ENCODE measurements at places on chromosomes 6 and 20.

- no peak for DNase-seq
Measured at GRCh38 chr20:61502433-61502832, 250.4 kb downstream of the CDH4 start.

- no peak for DNase-seq
Measured at GRCh38 chr6:23529902-23530301, 596.1 kb upstream of the NRSN1 start.

DNA sequence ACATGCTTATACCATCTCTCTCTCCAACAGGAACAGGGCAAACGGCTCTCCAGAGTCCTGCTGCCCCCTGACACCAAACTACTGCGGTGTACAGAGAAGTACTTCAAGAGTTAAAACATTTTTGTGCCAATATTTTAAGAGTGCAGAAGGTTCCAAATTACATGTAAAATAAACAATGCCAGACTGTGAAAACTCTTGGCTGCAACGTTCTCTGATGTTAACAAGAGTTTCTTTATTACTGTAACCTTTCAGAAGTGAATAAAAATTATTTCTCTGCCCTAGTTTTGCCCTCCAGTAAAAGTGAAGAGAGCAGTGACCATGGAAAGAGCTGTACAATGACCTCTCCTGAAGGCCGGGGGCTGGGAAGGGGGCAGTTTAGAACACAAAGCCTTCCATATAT is 41.4 kb upstream of the FAM83C start:
- DNase-seq = no peak

GRCh38 chr20:17771206-17772004 is 71.6 kb downstream of the BANF2 start:
- no peak for DNase-seq

DNA sequence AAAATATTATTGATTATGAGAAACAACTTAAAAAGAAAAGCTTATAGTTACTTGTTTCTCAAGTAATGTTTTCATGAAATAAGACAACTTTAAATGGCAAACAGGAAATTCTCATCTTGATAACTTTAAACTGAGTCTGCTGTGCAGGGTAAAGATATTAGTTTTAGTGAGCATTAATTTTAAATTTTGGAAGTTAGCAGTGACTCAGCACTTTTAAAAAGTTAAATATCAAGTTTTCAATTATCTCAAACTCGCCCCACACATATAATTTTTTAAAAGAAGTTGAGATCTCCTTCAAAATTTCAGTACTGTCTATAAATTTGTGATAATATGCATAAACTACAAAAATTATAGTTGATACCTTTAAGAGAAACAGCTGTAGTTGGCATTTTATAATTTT is 337.3 kb upstream of the NT5E start:
- DNase-seq = no peak

GRCh38 chr6:137951064-137951597 is 84.1 kb downstream of the TNFAIP3 start:
- DNase-seq = no peak

DNA sequence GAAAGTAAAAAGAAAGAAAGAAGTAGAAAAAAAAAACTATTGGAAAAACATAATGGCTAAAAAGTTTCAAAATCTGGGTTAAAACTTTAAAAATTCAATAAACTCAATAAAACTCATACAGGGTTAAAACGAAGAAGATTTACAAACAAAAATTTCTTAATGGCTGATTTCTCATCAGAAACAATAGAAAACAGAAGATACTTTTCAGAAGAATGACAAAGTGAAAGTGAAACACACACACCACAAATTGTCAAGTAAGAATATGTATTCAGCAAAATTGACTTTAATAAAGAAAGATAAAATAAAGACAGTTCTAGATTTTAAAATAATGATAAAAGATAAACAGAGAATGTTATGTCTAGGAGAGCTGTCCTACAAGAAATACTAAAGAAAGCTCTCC is 618.9 kb upstream of the GJE1 start:
- no peak for DNase-seq

DNA sequence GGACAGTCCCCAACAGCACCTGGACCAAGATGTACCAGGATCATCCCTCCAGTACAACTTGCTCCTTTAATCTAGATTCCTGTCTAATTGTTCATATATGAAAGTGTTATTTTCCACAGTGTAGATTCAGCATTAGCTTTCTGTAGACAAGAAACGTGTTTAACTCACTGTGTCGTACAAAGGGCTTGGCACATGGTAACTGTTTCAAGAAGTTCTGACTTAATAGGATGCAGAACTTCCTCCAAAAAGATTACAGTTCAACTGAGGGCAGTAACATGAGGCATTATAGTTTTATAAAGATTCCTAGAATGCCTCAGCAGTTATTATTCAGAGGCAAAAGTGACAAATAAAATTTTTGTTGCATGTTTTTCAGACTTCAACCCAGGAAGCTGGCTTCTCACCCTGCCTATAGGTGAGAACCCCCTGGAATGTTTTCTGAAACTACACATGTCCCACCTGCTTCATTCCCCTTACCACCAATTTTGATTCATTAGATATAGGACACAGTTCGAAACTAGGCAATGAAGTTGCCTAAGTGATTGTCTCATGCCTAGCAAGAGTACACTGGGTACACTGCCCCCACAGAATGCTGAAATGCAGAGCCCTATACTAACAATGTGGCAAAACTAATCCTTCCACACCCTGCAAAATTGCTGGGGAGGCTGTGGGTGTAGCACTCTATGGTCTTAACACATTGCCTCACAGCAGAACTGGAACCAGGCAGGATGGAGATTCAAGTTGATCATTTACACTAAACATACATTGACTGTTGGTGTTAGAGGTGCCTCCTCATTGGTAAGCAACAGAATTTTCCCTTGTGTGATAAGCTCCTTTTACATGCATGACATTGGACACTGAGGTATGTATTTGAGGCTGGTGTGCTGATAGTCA is 22.6 kb upstream of the SH3BGRL2 start:
- DNase-seq = no peak

DNA sequence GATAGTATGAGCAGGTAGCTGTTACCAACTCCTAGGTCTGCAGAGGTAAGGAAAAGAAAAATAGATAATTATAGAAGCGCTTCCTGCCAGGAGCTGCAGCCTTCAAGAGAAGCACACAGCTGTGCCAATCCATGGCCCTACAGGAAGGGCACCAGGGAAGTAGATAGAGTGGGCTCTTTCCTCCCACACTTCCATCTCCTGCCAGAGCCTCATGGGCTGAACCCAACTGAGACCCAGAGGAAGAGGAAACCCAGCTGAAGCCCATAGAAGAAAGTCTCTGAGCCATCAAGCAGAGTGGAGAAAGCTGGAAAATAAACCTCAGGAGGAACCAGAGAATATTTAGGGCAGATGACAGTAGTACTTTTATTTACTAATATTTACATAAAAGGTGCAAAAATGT is 146.7 kb upstream of the ATXN1 start:
- DNase-seq = no peak

- peak; percentile 22 for DNase-seq
Measured at GRCh38 chr6:41503827-41504465, 42.2 kb upstream of the FOXP4 start.

DNA sequence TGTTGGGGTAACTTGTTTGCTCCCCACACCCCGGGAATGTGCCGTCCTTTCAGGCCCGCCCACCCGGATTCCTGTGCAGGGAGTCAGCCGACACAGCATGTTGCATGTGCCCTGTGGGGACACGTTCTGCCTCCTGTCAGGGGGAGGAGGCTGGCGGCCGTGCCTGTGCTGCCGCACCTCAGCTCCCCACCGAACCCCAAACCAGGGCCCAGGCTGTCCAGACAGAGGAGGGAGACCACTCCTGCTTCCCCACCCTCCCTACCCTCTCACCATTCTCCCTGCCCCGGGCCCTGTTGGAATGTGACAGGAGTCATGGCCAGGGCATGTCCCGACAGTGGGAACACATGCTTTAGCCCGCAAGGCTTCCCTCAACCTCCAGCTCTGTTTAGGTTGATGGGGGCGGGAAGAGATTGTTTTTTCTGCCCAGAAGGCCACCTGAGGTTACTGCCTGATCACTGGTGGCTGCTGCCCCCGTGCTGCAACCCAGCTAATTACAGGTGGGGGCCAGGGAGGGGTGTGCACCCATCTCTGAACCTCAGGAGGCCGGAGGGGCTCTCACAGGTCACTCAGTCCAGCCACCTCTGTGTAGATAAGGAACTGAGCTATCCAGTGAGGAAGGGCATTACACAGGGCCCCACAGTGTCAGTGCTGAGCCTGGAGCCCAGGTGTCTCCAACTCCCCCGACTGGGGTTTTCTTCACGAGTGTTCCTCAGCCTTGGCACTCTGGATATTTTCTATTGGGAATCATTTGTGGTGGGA is 13.6 kb downstream of the LRRC73 start:
- DNase-seq = peak; percentile 93

GRCh38 chr20:50915424-50915823 is 15.8 kb downstream of the ADNP start:
- no peak for DNase-seq

DNA sequence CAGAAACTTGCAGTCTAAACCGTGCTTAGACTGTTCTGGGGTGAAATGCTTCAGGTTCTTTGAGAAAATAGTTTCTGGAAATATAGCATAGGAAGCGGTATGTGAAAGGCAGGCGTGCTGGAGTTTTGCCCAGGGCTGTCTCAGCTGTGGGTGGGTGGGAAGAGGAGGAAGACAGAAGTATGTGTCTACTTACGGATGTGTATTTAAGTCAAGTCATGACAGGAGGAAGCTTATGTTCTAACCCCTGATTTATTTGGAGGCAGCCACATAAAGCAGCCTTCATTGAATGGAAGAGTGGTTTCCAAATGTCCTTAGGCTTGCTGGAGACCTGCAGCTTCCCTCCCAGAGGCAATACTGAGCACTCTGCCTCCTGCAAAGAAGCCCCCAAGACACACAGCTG is 345.8 kb upstream of the PRND start:
- peak; percentile 71 for DNase-seq

- no peak for DNase-seq
Measured at GRCh38 chr6:53134601-53135235, 13.9 kb downstream of the GCM1 start.

GRCh38 chr20:40234593-40234992 is 454.4 kb downstream of the MAFB start:
- DNase-seq = no peak

DNA sequence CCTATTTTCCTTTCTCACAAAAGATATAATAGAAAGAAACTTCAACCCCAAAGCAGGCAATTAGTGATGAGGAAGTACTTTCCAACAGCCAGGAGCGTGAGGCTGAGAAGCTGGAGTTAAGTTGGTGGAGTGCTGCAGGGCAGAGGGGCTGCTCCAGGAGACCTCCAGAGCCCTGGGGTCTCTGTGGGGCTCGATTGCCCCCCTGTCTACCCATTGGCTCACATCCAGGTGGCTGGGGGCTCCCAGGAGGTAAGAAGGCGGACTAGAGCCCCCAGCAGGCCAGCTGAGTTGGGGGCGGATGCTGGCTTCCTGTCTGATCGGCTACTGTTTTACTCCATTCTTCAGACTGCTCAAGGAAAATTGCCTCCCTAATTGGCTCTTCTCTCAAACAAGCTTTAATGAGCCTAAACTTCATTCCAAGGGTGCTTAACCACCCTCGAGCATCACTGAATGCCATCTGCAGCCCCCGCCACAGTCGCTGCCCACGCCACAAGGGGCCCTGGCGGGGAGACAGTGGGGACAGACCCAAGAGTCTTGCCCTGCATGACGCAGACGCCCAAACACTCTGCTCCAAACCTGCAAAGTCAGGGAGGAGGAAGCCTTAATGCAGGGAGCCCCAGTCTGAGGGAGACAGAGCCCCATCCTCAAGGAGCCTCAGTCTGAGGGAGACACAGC is 78.6 kb downstream of the MDGA1 start:
- DNase-seq = no peak

DNA sequence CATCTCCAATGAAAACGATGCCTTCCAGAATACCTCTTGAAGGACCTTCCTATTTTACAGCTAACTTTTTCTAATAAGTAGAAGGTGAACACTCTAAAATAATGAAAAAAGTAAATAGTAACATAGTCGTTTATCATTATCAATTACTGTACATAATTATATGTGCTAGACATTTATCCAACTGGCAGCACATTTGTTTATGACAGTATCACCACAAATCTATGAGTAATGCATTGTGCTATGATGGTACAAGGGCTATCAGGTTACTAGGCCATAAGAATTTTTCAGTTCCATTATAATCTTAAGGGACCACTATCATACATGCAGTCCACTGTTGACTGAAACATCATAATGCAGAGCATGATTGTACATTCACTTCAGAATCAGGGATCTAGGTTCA is 68.4 kb downstream of the ATG5 start:
- peak; percentile 21 for DNase-seq

- no peak for DNase-seq
Measured at GRCh38 chr6:845566-845965, 152.6 kb upstream of the EXOC2 start.

DNA sequence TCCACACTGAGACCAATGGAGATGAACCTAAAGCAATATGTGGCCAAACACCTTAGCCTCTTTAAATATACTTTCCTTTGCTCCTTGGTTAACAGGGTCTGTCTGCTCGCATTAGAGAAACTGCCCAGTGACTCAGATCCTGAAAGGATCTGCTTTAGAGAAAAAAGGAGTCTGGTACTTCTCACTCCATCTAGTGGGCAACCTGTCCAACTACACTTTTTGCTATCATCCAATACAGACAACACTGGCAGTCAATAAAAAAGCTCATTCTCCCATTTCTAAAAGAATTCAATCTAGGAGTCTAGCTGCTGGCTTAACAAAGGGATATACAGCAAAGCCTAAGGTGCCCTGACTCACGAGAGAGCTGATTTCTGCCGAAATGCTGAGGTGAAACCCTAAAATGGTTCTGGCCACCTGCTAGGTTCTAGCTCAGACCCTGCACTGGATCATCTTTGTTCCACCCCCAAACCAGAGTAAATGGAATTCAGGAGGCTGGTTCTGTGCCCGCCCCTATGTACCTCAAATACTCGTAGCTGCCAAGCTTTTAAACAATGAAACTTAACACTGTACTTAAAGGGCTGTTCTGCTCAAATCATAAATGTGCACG is 11.5 kb downstream of the GNL1 start:
- peak; percentile 66 for DNase-seq

DNA sequence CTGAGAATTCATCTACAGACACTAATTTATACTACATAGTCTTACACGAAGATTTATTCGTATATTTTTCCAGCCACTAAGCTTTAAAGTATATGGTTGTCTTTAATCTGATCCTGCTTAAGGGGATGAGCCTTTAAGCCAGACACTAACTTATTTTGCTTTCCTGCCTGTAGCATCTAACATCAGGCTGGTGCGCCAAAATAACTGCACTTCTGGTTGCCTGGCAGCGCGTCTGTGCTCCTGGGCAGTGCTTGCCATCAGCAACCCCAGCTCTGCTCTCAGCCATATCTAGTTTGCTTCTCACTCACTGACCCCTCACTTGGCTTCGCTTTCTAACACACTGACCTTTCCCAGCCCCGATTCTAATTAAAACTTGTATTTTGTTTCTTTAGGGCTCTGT is 21.8 kb downstream of the HMGCLL1 start:
- DNase-seq = no peak

GRCh38 chr20:11748436-11748835 is 169.3 kb upstream of the BTBD3 start:
- no peak for DNase-seq

Data from RWPE1 (cell line).